ENCODE measurements at places on chromosomes 12 and 14.

DNA sequence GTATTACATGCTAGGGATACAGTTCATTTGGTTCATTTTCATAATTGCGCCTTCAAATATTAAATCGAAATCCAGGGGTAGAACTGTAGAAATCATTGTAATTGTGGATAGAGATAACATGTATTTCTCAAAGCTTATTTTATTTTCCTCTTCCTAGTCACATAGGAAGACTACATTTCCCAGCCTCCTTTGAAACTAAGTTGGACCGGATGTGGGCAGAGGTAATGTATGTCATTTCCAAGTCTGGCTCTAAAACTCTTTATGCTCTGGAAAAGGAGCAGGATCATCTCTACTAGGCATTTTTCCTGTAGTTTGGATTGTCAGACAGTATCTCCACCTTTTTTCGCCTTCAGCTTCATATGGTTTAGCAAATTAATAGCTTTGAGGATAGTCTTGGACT, 70.1 kb upstream of the CRY1 start:
- no peak for DNase-seq

DNA sequence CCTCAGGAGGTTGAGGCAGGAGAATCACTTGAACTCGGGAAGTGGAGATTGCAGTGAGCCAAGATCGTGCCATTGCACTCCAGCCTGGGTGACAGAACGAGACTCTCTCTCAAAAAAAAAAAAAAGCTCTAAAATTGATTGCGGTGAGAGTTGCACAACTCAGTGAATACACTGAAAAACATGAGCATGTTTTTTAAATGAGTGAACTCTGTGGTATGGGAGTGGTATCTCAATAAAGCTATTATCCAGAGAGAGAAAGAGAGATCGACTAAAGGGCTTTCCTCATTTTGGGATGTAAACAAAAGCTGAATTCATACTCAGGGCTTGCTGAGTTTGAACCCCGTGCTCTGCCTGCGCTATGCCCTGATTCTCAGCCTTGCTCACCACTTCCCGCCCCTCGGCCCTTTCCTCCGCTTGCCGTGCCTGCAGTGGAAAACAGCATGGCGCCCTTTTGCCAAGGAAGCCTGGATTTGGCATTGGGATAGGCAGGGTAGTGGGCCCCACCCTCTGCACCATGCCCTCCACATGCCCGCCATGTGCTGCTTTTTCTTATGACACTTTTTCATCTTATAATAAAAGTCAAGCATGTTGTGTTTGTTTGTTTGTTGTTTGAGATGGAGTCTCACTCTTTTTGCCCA, 102.5 kb downstream of the LGMN start:
- DNase-seq: no peak

- DNase-seq: no peak
Measured at GRCh38 chr12:47614521-47614920, 91.3 kb downstream of the RPAP3 start.

- no peak for DNase-seq
Measured at GRCh38 chr14:90023176-90023896, 38.5 kb upstream of the KCNK13 start.

Data from NCI-H69 (cell line).